ENCODE measurements at places on chromosomes 5 and 9.

DNA sequence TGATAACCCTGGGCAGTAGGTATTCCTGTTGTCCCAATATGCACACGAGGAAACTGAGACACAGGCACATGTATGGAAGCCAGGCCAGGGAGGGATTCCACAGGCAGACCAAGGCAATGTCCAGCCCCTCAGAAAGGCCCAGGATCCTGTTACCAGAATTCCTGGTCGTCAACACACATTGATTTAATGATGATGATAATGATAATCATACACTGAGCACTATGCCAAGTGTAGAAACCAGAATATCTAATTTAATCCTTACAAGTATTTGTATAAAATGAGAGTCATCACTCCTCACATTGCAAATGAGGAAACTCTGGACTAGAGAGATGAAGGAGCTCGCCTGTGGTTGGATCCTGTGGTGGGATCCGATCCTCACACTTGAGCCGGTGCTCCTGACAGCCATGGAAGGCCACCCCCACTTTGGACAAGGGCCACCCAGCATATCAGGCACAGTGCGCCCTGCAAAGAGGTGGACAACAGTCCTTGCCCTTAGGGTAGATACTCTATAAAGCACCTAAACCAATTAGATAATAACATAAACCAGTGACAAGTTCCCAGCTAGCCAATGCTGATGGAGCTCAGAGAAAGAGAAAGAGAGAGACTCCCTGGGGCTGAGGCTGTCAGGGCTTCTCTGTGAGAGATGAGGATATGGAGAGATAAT lies 185.3 kb downstream of the SLIT3 start:
- H3K4me1 ChIP-seq, result no peaks in the 10 kb centered on the region
- H3K36me3 ChIP-seq, result no peaks in the 10 kb centered on the region
- no peak overlapping the region for H3K27ac ChIP-seq

DNA sequence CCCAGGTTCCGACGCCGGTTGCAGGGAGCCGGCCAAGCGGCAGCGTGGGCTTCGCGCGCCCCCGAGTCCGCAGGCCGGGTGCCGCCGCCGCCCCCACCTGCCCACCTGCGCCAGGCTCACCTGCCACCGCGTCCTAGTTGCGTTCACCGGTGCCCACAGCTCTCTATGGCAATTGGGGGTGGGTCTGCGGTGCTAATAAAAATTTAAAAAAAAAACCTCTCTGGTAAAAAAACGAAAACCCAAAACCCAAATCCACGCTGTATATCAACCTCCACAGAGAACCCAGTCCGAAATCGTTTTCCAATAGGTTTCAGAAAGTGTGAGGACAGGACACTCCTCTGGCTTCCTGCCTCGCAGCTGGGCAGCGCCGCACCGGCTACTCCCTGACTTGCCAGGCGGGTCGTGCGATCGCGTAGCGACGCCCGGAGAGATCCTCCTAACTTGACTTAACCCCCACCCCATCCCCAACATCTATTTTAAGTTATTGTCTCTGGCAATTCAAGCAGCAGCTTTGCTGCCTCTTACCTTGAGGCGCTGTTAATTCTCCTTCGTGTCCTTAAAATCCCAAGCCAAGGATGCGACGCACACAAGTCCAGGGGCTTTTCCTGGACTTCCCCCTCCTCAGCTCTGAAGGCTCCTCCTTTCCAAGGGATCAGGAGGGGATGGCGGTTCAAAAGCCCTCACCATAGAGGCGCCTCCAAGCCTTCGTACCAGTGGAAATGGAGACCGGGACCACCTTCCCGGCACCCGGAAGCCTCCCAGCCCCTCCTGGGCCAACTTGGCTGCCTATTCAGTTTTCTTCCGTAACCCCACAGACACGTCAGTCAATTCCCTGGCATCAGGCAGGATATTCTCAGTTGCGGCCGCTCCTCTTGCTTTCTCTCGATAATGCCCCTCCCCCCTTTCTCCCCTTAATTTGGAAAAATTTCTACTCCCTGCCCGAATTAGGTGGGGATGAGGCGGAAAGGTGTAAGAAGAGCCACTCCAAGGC lies 1639.4 kb upstream of the C9orf72 start:
- no peak overlapping the region for H3K27ac ChIP-seq
- H3K4me1 ChIP-seq, result peaks cover 2% of the 10 kb centered on the region
- DNase-seq, result no peak
- no peaks in the 10 kb centered on the region for H3K36me3 ChIP-seq
- H3K4me3 ChIP-seq, result peak overlapping the region; percentile 49

- peak; percentile 60 for DNase-seq
- H3K27ac ChIP-seq, result peak overlapping the region; percentile 81
- no peaks in the 10 kb centered on the region for H3K36me3 ChIP-seq
These were observed 109.8 kb upstream of the IFNK start for GRCh38 chr9:27414220-27414761.

GRCh38 chr9:130262771-130263170 lies 2.8 kb upstream of the HMCN2 start:
- H3K4me3 ChIP-seq, result no peak overlapping the region
- no peak overlapping the region for H3K27ac ChIP-seq
- no peaks in the 10 kb centered on the region for H3K36me3 ChIP-seq
- DNase-seq, result no peak
- H3K27me3 ChIP-seq, result no peaks in the 10 kb centered on the region
- H3K4me1 ChIP-seq, result no peaks in the 10 kb centered on the region

DNA sequence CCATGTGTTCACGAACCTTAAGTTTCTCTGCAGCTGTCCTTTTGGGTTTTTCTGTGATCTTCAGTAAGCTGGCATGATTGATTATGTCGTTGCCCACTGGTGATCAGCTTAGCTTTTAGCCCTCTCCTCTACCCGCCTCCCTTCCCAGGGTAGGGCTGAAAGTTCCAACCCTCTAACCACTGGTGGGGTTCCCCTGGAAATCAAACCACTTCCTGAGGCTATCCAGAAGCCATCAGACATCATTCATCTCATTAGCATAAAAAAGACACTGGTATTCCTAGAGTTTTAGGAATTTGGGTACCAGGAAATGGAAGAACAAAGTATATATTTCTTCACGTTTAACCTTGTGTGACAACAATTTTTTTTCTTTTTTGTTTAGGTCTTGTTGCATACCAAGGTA lies 29.8 kb downstream of the SPIN1 start:
- no peak for DNase-seq
- H3K36me3 ChIP-seq, result no peaks in the 10 kb centered on the region
- no peak overlapping the region for H3K27ac ChIP-seq
- H3K4me3 ChIP-seq, result no peak overlapping the region
- H3K27me3 ChIP-seq, result no peaks in the 10 kb centered on the region

- no peaks in the 10 kb centered on the region for H3K4me1 ChIP-seq
- no peaks in the 10 kb centered on the region for H3K27me3 ChIP-seq
- H3K27ac ChIP-seq, result no peak overlapping the region
- DNase-seq, result no peak
These were observed 6.0 kb upstream of the NEK6 start for GRCh38 chr9:124251605-124252378.

All from ovary (tissue), 10 donors.